ENCODE measurements at places on chromosomes 5 and 9. TPM values are rescaled to one million over a fixed set of nuclear protein-coding genes. Genes with fewer than 3 reads are reported as not detected.

DNA sequence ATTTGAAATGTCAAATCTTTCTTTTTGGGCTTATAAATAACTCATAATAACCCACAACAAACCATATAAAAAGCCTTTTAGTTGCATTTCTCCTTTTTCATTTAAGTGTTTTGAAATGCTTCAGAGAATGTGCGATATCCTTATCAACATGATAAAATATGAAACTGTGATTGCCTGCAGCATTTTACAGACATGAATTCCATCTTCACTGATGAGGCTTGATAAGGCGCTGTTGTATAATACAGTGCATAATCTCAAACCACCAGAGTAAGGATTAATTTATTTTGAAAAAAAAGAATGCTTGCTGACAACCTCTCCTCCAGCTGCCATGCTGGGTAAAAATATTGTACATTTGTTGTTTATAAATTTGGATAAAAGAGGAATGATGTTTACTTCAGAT lies 216.8 kb downstream of the PBX3 start:
- DNase-seq, result no peak

DNA sequence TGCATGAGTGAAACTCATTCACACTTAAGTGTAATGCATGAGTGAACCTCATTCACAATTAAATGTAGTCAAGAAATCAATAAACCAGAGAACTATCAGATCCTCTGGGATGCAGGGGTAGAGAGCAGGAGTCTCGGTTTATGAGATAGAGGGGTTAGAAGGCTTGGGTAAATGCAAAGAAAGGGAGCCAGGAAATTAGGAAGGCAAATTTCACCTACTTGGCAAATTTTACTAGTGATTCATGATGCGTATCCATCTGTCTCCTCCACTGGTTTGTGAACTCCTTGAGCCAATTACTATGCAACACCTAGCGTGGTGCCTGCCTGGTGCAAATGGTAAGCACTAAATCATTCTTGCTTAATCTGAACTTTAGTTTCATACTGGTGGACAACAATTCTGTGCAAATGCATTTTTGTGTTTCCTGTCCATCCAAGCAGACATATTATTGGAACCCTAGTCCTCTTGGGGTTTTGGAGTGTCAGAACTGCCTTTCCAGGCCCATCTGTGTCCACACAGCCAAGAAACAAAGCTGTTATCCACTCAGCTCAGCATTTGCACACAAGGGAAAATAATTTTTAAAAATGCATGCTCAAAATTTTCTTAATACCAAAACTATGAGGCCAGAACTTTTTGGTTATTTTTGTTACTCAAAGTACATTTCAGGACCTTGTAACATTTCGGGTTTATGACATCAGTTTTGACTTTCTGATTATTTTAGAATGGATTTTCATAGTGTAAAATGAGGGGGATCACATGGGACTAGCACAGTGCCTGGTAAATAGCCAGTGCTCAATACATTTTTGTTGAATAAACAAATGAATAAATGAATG lies 5.2 kb downstream of the HAPLN1 start:
- no peak for DNase-seq

DNA sequence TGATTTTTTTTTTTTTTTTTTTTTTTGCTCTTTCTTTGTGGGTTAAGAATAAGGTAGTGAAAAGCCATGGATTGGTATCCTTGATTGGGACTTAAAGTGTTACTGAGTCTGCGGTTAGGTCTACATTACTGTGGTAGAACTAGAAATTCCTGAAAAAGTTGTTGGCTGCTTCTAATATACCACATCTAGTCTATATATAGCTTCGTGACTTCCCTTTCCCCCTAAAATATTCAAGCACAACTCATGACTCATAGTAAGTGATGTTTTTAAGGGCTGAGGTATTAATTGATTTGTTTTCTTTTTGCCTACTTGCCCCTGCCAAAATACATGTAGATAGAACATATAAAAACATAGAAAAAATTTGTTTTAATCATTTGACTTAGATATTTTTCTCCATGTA lies 247.6 kb downstream of the TMEM232 start:
- DNase-seq, result no peak

- no peak for DNase-seq
Observed at GRCh38 chr9:121589986-121590385, 61.4 kb upstream of the DAB2IP start.

GRCh38 chr5:154618696-154619095 lies 136.5 kb upstream of the LARP1 start:
- DNase-seq, result no peak

- no peak for DNase-seq
Observed at GRCh38 chr5:176592573-176592972, 17.4 kb downstream of the GPRIN1 start.

Gene GAS1
- 37.6 TPM for total RNA-seq

Gene LECT2
- not detected for total RNA-seq

Gene THOC3
- total RNA-seq, result 18.9 TPM

GRCh38 chr5:76745670-76746069 lies 29.7 kb downstream of the F2R start:
- DNase-seq, result no peak

GRCh38 chr9:110895147-110895905 lies 142.9 kb downstream of the LPAR1 start:
- no peak for DNase-seq

Gene IL4
- total RNA-seq, result not detected

DNA sequence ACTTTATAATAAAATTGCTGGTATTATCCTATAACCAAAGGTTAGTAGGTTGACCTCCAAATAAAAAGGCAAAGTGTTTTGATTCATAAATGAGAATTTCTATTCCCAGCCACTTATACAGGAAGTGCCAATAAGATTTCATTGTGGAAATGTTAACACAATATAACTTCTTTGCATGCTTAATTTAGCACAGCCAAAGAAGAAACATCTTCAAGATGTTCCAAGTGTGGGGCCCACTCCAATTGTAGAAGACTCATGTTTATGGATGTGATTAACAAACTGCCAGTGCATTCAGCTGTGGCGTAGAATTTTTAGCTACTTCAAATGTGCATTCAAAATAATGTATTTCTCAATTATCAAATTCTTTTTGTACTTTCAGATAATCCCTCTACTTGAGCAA lies 402.3 kb downstream of the DEPDC1B start:
- no peak for DNase-seq

- DNase-seq, result no peak
Observed at GRCh38 chr5:80035839-80036238, 691 bp downstream of the THBS4 start.

Gene KCNMB1
- total RNA-seq, result 0.99 TPM

- DNase-seq, result no peak
Observed at GRCh38 chr9:131965841-131966240, 113.8 kb downstream of the MED27 start.

DNA sequence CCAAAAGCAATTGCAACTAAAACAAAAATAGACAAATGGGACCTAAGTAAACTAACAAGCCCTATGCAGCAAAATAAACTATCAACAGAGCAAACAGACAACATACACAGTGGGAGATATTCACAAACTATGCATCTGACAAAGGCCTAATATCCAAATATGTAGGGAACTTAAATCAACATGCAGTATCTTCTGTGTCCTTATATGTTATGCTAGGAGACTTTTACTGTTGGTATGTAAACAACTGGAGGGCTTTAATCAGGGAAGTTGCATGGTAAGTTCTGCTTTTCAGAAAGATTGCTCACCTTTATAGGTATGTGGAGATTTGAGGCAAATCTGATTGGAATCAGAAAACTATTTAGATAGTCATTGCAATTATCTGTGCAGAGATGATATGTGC lies 461.2 kb upstream of the RIOK2 start:
- no peak for DNase-seq

Gene POU4F3
- total RNA-seq, result 0.52 TPM

- no peak for DNase-seq
Observed at GRCh38 chr5:139394123-139394653, 716 bp downstream of the PROB1 start.

Gene DMRT3
- not detected for total RNA-seq

- peak; percentile 58 for DNase-seq
Observed at GRCh38 chr5:80246995-80247729, 8.7 kb downstream of the SERINC5 start.

- peak; percentile 56 for DNase-seq
Observed at GRCh38 chr5:172769616-172770373, 1.2 kb downstream of the DUSP1 start.

Gene APBA1
- total RNA-seq, result 3.6 TPM

GRCh38 chr9:69250681-69251080 lies 74.3 kb upstream of the ENTREP1 start:
- DNase-seq, result no peak

All from body of pancreas (tissue), 4 donors.